ENCODE measurements at places on chromosomes 1 and 21.

DNA sequence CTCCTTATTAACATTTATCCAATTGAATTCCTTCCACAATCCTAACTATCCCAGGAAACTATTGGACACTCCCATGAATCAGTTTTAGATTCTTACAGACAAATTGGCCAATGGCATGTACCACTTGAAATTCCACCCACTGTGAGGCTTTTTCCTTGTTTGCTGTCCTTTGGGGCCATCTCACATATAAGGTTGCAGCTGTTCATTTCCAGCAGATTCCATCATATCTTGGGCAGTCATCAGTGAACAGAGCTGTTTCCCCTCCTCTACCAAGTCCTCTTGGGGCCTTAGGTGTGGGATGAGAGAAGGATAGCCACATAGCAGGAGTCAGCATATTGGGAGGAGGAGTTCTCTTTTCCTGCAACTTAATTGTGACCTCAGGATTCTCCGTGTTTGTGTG lies 109.1 kb downstream of the HHAT start:
- DNase-seq, result no peak

- no peak for DNase-seq
Observed at GRCh38 chr1:25737130-25737529, 62.9 kb upstream of the SELENON start.

- DNase-seq, result no peak
Observed at GRCh38 chr1:117629625-117630422, 24.0 kb downstream of the TENT5C start.

DNA sequence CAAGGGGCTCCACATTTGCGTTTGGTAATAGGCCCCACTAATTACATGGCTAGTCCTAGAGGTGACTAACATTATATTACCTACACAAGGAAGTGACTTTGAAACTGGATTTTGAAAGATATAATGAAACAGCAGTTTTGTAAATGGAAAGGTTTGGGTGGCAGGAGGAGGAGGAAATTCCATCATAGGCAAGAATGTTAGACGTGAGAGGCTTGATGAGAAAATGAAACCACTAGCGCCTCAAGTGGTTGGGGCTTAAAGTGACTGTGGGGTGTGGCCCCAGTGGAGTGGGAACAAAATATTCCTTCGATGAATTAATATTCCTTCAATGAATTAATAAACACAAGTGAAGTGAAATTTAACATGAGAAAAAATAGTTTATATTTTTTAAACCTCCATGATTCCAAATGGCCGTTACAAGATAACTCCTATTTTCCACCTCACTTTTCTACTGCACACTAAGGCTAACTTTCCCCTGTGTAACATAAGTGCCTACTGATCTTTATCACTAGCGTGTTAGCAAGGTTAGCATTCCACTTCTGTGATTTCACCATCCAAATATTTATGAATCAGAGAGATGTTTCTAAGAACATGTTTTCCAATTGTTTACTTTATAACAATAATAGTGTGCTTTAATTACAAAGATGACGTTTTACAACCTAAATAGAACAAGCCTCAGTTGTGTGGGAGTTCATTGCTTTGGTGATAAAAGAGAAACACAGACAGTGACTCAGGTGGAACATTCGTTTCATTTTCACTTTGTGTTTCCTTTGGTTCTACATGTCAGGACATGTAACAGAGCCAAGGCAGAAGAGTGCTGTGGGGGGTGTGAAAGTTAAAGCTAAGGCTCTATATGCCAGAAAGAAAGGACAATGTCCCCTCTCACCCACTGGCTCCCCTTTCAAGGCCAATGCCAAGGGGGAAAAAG lies 12.5 kb upstream of the ATF3 start:
- no peak for DNase-seq

DNA sequence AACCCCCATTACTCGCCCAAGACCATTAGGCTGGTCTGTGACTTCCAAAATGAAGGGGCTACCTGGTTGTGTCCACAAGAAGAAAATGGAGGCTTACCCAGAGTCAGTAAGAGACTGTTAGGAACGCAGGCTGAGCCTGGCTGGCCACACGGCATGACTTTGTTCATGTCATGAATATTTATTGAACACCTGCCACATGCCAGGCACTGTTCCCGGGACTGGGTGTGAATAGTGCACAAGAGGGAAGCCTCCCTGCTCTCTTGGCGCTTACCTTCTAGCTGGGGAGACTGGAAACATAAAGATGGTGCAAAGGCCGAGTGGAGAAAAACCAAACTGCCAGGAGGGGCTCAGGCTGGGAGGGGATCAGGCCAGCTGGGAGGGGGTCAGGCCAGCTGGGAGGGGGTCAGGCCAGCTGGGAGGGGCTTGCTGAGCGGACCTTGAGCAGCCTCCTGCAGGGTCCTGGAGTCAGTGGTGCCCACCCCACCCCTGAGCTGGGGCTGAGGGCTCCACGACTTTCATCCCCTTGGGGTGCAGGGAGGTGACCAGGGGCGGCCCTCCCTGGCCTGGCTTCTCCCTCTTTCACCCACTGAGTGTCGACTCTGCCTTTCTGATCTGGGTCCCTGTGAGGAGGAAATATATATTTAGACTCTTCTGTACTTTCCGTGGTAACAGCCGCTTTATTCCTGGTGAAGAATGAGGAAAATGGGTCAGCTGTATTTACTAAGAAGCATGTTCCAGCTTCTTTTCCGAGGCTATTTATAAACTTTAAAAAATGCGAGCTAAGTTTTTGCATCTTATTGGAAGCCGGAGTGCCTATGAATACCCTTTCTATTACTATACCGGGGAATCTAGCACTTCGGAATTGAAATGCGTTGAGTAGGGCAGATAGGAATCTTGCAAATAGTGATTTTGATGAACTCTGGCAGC lies 139.0 kb downstream of the CAMTA1 start:
- DNase-seq, result no peak
